ENCODE measurements at places on chromosomes 5 and 9.
A peak's percentile ranks its signal among the peaks of the same experiment; 100 is the strongest.

GRCh38 chr5:88671106-88671504 lies 211.9 kb downstream of the MEF2C start:
- no peak for DNase-seq

- DNase-seq, result peak; percentile 61
Observed at GRCh38 chr5:57779383-57780223, 297.0 kb upstream of the ACTBL2 start.

GRCh38 chr5:27830546-27830945 lies 792.2 kb upstream of the CDH9 start:
- no peak for DNase-seq

DNA sequence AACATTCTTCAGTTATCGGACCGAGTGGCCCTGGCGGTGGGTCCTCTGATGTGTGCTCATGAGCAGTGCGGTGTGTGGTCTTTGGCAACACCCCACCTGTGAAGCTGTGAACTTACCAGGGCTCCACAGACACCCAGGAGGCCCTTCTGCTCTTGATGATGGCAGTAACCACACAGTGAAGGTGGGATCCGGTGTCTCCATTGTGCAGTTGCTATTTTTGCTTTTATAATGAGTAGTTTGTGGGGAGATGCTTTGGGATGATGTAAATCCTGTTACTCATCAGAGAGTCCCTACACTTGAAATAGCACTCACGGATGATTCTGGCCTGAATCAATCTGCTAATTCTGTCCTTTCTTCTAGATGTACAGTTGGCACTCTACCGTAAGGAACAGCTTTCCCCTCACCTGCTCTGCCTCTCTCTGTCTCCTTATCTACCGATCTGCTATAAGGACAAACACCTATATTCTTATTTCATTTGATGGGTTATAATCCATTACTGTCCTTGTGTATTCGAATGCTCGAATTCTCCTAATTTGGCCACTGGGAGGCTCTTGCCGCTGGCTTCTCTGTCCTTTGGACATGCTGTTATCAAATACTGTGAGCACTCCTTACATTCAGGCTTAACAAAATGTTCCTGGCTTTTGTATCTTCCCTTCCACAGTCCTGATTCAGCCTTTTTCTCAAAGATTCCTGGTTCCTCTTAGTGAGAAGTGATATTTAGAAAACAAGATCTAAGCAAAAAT lies 20.2 kb downstream of the ATPSCKMT start:
- no peak for DNase-seq

- peak; percentile 36 for DNase-seq
Observed at GRCh38 chr9:21616082-21616778, 134.1 kb upstream of the IFNE start.

DNA sequence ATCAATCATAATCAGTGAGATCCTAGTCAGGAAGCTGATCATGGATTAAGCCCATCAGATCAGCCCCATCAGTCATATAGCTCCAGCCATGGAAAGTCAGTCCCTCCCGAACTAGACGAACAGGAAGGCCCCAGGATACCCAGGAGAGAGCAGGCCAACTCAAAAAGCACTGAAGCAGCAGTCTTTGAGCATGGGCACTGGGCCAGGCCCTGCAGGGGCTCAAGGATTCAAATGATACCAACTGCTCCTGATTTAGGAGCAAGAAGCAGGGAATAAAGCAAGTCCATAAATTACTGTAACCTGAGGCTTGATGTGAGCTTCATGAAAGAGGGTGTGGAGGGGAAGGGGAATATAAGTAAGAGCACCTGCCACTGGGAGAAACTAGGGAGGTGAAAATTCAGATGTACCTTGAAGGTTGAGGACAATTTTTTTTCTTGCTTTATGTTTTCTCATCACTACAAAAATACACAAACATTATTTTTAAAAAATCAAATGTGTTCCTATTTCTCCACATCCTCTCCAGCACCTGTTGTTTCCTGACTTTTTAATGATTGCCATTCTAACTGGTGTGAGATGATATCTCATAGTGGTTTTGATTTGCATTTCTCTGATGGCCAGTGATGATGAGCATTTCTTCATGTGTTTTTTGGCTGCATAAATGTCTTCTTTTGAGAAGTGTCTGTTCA lies 115.2 kb downstream of the SIL1 start:
- DNase-seq, result no peak

DNA sequence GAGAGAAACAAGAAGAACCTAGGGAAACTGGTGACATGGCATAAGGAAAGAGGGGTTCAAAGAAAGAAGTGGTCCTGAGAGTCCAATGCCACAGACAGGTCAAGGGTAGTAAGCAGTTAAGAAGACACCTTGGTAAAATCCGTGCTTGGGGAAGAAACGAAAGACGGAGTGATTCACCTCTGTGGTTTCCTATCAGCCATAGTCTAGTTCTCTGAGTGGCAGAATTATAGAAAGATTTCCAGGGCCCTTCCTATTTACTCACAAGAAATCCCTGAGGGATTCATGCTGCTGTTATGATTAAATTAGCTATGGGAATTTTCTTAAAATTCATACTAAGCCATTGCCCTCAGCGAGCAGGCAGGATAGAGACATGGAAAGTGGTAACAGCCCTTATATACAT lies 31.7 kb downstream of the IL33 start:
- DNase-seq, result no peak

- DNase-seq, result no peak
Observed at GRCh38 chr9:115764645-115765044, 388.9 kb upstream of the PAPPA start.

DNA sequence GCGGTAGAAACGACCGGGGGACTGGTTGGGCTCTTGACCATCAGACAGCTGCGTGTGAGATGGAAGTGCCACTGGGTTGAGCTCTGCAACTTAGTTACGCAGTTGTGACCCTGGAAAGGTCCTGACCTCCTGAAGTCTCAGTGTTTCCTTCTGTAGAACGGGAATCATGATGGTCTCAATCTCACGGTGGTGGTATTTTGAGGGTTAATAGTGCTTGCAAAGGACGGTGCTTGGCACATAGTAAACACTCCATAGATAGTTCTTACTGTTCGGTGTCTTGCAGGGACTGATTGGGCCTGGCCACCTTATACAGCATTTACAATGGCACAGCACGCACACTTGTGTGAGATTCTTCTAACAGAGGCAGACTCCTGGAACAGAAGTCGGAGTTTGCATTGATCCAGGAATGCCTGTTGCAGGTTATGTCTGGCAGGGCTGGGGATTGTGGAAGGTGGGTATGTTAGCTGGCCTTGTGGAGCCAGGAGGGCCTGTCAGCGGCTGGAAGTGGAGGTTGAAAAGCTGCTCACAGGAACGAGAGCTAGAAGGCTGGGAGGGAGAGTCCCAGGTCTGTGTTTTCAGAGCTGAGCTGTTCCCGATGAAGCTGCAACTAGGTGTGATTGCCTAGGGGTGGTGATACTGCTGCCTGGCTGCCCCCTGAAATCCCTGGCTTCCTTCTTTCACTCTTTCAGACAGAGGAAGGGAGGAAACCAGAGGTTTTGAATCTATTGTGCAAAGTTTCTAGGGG lies 962 bp upstream of the TXN start:
- no peak for DNase-seq

GRCh38 chr5:73706963-73707362 lies 81.0 kb downstream of the ARHGEF28 start:
- no peak for DNase-seq

GRCh38 chr5:88550736-88551135 lies 282.1 kb upstream of the TMEM161B start:
- no peak for DNase-seq

- DNase-seq, result no peak
Observed at GRCh38 chr5:116953251-116953930, 378.8 kb upstream of the SEMA6A start.

DNA sequence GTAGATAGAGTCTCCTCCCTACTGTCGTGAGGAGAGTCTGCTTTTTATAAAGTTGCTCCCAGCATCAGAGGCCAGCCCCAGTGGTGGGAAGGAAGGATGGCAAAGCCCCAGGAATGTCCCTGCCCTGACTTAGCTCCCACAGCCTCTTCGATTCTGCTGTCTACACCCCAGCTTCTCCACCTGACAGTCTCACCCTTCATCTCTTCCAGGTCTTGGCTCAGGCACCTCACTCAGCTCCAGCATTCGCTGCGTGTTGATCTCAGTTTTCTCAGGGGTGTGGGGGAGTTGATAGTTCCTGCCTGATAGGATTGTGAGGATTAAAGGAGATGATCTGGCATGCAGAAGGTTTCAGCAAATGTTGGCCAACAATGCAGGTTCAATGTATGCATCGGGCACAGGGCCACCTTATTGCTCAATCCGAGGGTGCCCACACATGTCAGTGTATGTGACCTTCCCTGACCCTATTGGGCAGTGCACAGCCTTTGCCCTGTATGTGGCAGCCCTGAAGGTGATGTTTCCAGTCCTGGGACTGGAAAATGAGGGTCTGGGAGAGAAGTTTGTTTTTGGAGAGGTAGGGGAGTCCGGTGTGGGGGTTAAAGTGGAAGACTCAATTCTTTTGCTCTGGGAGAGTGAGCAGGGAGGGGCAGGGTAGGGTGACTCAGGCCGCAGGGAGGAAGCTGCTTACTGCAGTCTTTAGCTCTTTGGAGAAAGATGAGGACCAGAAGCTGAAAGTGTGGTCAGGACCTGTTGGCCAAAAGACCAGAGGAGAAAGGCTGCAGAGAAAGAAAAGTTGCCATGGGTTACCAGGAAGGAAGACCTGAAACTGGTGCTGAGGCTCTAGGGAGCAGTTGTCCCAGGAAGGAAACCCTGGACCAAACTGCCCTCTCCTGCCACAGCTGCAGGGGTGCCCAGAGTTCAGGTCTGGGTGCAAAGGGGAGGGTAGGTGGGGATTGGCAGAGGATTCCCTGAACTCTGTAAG lies 153.2 kb downstream of the MACROH2A1 start:
- peak; percentile 79 for DNase-seq

DNA sequence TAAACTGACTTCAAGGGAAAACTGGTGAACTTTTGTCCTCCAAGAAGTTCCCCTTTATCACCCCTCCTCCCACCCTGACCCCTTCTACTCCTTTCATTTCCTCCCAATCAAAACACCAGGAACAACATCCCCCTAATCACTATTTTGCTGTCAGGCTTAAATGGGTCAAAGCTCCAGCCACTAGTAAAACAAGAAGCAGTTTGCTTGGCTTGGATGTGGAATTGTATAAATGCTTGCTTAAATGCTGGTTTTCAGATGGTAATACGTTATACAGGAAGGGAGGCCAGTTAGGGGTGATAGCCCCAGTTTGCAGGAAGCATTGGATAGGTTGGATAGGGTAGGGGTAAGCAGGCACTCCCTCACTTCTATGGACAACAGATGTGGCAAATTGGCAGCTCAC lies 473.6 kb downstream of the AGTPBP1 start:
- DNase-seq, result no peak

Data from suppressor macrophage treated with lipopolysaccharide for 1 hour (primary cell).